SHP77 treated with DMSO at 0.1 percent for 48 hours (cell line): ENCODE measurements at places on chromosomes 12 and 14.

- no peak for DNase-seq
Observed at GRCh38 chr14:92224358-92224954, 98.5 kb upstream of the SLC24A4 start.

- no peak for DNase-seq
Observed at GRCh38 chr12:60173224-60174170, 577.7 kb downstream of the SLC16A7 start.

DNA sequence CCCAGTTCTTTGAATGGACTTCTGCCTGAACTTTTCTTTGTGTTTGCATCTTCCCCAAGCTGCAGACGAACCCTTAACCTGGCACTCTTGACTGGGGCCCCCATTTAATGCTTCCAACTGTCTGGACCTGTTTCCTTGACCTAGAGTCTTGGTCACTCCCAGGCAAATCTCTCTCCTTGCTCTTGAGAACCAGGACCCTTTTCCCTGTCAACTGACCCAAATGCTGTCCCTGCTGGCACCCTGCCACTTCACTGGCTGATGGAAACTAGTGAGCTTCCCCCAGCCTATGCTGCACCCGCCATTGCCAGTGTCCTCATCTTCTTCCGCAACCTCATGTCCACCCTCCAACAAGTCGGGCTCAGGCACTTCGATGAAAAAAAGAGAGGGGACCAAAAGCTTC is 79.5 kb downstream of the PRIMA1 start:
- DNase-seq = no peak

DNA sequence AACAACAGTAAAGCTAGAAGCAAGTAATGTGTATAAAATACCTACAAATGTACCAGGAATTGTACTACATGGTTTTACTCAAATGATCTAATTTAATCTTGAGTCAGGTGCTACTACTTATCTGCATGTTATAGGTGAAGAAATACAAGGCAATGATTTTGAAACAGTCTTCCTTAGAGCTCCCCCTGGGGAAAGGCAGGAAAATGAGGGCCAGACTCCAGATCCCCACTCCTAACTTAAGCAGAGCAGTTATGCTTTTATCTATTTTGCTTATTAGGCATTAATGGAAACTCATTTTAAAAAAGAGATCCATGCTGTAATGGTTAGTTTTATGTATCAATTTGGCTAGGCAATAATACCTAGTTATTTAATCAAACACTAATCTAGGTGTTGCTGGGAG is 109.3 kb upstream of the CPSF6 start:
- DNase-seq = no peak
